Stimulated activated CD4-positive, alpha-beta T cell treated with anti-CD3 and anti-CD28 coated beads, TNF-alpha, amount 100 ng/mL, for 24 hours (primary cell): ENCODE measurements at places on chromosomes 13 and 19.
A peak's percentile ranks its signal among the peaks of the same experiment; 100 is the strongest.

GRCh38 chr13:113454936-113455335, 1.6 kb upstream of the ADPRHL1 start:
- DNase-seq: no peak

DNA sequence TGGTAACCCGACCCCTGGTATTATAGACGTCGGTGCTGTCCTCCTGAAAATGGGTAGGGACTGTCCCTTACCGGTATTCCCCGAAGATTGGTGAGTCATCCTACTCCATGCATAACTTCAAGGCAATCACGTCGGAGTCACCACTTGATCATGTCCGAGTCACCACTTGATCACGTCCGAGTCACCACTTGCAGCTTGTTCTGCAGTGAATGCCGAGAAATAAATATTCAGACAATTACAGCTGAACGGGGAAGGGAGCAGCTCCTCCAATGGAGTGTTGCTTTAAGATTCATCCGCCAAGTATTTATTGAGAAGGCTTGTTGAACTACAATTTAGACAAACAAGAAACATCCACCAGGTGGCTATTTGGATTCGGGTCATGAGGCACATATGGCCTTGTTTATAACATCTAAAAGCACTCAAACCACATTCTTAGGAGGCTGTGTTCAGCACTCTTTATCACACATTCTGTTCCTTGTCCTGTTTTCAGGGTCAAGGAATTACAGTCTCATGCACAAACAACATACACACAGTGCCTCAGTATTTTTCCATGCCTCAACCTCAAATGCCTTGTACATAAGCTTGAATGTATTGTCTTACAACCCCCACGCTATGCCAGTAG, 43.1 kb downstream of the ZNF726 start:
- DNase-seq: no peak

DNA sequence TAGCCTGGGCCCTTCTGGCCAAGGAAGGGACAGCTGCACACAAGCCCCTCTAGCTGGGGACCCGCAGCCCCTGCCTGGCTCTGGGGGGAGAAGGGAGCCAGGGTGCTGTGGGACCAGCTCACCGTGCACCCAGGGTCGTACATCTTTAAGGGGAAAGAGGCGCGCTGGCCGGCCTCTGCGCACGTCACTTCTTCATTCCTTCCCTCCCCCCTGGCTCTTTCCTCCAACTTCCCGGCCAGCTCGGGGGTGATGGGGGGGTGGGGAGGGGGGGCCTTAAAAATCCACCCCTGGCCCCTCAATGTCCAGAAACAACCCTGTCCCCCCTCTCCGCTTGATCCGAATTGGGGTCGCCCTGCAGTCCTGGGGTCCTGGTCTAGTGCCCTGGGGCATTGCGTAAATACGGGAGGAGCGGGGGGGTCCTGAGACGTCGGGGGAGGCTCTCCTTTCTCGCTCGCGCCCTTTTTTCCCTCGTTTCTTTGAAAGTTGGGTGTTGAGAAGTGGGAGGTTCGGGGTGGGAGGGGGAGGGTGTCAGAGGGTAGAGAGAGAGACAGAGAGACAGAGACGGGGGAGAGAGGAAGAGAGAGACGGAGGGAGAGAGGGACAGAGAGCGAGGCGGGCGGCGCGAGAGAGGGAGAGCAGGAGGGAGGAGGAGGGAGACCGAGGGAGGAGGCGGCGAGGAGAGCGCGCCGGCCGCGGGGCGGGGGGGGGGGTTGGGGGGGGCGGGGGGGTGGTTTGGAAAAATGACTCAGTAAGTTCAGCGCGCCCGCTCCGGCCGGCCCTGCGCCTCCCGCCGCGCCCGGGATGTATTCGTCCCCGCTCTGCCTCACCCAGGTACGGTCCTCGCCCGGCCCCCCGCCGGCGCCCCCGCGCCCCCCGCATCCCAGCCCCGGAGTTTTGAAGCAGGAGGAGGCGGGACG, at the start of gene NFIC:
Gene NFIC, plus strand, starts transcription at position 748 of the 917 bp plus-strand sequence. Its CDS starts 54 bp downstream, at position 802.
- DNase-seq: no peak

DNA sequence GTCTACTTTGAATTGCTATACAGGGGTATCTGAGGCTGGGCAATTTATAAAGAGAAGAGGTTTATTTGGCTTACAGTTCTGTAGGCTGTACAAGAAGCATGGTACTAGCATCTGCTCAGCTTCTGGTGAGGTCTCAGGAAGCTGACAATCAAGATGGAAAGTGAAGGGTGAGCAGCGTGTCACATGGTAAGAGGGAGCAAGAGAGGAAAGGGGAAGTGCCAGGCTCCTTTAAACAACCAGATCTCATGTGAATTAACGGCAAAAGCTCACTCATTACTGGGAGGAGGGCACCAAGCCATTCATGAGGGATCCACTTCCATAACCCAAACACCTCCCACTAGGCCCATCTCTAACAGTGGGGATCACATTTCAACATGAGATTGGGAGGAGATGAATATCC, 222.4 kb downstream of the TDRD3 start:
- DNase-seq: no peak

DNA sequence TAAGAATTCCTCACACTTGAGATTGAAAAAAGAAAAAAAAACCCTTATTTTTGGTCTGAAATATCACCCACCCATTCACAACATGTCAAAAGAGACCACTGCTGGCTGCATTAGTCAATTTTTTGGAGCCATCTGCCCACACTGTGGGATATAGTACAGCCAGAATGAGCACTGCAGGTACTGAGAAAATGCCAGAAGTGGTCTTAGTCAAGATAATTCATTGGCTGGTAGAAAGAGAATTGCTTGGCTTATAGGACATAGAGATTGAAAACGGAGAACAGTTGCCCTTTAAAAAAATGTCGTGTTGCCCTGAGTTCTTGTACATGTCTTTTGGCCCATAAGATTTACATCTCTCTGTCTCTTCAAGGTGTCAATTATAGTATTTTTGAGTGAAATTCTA, 1899.5 kb downstream of the OLFM4 start:
- no peak for DNase-seq

- DNase-seq: no peak
Measured at GRCh38 chr19:49141352-49141751, 13.8 kb downstream of the HRC start.

DNA sequence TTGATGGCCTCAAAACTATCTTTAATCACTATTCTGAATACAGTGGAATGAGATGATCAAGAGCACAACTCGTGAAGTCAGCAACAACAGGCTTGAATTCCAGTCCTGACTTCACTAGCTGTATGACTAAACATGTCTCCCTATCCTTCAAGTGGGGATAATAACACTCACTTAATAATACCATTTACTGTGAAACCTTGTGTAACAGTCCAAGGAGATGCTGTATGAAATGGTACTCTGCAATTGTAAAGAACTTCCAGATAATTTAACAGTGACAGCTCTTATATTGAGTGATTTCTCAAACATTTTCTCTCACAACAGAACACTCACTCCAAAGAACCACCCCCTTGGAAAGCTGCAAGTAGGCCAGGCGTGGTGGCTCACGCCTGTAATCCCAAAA, 823.1 kb downstream of the DIAPH3 start:
- no peak for DNase-seq

DNA sequence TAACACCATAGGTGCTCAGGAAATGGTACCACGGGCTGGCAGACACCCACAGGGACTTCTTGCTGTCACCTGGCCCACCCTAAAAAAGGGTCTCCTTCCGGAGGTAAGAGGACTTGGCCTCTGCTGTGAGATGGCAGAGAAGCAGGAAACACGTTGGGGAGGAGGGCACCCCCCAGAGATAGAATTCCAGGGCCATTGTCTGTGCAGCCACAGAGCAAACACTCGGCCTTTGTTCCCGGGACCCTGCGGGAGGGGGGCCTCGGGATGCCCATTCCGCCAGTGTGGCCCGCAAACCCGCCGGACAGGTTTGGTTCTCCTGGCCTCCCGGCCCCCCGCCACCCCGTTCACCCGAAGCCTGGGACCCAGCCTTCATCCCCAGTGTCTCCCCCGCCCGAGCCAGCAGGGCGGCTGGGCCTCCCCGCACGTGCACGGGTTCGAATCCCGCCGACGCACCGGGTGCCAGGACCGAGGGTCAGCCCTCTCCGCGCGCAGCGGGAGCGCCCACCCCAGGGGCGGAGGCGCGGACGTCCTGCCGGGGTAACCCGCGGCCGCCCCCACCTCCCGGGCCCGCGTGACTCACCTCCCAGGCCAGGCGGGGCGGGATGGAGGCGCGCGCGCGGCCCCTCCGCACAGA, 714 bp downstream of the PLPP2 start:
- peak; percentile 18 for DNase-seq

- DNase-seq: no peak
Measured at GRCh38 chr13:96982672-96983071, 11.6 kb downstream of the OXGR1 start.

DNA sequence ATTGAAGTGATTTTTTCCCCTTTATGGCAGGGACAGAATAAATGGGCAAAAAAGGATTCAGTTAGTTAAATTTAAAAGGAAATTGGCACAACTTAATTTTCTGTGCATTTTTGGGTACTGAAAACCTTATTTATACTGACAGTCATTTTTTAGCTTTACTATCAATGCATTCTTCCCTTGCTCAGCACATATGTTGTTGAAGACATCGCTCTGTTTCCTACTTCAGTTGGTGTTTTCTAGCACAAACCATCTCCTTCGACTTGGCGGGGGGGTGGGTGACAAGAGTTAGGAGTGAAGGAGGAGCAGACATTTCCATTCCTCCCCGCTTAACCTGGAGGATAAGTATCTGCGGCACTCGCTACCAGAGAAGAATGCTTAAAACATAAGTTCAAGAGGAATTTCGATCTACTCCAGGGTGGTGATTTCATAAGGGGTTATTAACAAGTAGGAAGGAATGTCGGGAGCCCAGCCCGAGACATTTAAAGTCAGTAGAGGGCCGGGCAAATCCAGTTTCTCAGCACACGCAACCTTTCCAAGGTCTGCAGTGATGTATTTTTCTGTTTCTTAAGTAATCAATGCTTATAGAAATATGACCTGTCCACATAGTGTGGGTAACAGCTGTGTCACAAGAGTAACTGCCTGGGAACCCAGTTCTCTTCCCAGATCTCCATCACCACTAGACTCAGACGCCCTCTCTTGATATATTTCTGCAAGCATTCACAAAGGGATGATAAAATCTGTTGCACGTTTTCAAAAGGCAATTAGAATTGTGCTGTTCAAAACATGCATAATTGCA, 525.8 kb downstream of the MYO16 start:
- DNase-seq: no peak

DNA sequence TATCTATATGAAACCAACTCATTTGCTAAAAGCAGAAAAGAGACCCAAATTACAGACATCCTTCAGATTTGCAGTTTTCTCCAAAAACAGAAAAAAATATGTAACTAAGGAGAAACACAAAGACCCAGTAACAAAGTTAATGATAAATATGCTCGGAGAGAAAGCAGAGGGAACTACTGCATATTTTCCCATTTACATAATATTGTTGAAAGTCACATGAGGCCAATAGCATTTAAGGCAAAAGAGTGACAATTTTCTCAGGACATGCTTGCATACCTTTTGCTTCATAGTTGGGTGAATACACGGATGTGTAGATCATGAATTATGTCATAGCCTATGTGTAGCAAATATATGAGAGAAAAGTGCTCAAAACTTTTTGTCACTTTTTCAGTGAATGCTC, 310.3 kb downstream of the EFNB2 start:
- no peak for DNase-seq

DNA sequence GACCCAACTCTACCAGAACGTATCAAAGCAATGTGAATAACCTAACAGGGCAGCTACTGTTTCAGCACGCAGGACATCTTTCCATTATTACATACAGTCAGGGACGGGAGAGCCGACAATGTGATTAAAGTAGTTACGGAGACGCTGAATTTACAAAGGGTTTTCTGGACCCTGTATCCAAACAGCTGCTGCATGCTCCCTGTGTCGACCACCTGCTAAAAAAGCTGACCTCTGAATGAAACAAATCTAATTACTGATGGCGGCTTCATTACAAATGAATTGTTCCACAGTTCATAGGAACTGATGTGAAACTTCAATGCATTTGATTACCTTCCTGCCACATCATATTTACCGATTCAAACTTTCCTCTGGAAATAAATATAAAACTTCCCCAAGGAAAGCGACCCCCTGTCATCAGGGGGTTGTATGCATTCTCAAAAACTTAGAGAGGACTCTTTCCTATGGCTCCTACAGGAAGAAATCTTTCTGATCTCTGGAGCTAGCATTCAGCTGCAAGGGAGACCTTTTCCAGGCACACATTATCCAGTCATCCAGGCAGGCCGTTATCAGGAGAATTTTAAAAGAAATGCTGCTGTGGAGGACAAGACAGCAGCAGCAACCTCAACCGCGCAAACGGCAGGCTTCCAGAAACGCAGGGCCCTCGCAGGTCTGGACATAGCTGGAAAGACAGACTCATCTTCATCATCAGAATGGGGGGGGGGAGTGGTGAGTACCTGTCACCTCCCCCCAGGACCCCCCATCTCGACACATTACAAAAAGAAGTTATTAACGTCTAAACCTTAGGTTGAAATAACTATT, 3.1 kb downstream of the EFNB2 start:
- no peak for DNase-seq

DNA sequence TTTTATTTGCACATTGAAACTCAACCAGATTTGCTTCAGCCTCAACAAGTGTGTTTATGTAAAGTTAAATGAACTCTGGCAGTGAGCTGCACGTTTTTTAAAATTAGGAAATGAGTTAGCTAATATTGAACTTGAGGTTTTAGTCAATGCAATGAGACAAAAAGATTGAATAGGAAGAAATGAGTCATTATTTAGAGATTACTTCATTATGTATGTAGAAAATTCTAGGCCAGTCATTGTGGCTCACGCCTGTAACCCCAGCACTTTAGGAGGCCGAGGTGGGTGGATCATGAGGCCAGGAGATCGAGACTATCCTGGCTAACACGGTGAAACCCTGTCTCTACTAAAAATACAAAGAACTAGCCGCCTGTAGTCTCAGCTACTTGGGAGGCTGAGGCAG, 22.8 kb upstream of the CD70 start:
- peak; percentile 26 for DNase-seq

DNA sequence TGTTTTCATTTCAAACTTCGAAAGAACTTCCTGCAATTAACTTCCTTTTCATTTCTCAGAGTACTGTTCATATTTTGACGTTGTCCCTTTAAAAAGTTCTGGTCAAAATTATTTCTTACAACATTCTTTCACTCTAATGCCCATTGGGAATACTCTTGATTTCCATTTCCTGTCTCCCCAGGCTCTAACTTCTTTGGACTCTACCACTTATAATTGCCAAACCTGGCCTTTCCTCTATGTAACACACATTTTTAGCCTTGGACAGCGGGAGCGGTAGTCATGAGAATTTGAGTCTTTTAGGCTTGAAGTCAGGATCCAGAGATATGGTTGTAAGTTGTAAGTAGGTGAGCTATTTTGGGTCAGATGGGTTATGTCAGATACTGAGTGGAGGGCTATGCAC, 163.5 kb upstream of the SPRY2 start:
- DNase-seq: no peak

GRCh38 chr19:17448131-17448967, at the start of gene TMEM221:
Gene TMEM221 (minus strand): TSS chr19:17448668. CDS start chr19:17448462, 206 bp downstream.
- DNase-seq: no peak
